NCI-H1092 (cell line): ENCODE measurements at places on chromosomes 2 and 18.
A peak's percentile ranks its signal among the peaks of the same experiment; 100 is the strongest.

DNA sequence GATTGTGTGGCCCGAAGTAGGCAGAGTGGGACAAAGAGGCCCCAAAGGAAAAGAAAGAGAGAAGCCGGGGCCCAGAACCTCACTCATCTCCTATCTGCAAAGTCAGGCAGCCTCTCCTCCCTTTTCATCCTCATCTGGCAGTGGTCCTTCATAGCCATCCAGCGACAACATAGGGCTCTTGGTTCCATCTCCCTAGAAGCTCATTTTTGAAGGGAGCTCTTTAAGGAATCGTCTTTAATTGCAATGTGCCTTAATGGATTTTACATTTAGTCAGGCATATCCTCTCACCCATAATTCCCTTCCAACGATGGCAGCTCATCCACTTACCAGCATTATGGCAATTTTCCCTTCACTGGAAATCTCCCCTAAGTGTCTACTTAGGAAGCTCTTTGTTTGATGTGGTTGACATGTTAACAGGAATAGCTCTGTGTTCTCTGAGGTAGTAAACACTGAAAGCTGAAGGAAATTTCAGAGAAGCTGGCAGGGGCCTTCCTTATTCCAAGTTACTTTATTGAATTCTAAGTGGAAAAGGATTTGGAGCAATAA is 780.6 kb downstream of the TSN start:
- no peak for DNase-seq

- no peak for DNase-seq
Observed at GRCh38 chr2:231666171-231667095, 41.9 kb upstream of the PTMA start.

DNA sequence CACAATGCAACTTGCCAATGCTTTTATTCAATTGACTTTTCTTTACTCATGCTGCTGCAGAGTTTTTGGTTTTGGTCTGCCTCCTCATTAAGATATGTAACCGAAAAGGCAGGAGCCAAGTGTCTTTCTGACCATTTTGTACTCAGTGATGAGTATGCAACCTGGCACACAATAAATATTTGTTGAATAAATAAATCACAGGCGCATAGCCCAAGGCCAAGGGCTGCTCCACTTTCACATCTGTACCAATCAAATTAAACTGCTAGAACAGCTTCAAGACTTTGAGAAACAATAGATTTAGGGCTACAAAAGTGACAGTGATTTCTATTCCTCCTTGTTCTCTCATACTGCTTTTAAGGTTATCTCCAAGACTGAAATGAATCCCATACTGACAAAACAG is 828.2 kb downstream of the RNF144A start:
- no peak for DNase-seq

DNA sequence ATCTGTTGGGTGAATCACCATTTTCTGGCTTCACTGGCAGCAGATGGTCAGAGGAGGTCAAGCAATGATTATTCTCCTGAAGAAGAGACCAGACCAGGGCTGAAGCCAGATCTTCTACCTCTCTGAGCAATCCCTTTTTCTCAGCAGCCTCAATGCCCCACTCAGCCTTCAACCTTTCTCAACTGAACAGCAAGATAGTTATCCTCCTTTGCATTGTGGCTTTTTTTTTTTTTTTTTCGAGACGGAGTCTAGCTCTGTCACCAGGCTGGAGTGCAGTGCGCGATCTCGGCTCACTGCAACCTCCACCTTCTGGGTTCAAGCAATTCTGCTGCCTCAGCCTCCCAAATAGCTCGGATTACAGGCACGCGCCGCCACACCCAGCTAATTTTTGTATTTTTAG is 50.5 kb downstream of the ZFP36L2 start:
- DNase-seq: no peak

GRCh38 chr2:32688541-32688940 is 60.7 kb downstream of the TTC27 start:
- no peak for DNase-seq

DNA sequence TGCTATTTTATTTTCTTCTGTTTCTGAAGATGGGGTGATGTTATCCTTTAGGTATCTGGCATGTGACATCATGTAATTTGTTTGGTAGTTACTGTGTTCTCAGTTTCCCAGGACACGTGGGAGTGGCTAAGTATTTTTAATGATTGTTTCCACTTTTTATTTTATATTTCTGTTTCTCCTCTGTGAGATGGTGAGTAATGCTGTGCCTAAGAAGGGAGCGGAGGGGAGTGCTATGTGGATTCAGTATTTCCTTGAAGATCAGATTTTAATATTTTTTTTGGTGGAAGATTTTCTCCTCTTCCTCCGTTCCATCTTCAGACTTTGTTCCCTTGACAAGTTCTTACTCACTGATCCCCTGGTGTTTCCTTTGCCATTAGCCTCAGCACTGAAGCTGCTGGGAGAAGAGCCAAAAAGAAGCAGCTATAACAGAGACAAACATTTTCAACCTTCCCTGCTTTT is 180.0 kb upstream of the MMADHC start:
- no peak for DNase-seq

GRCh38 chr2:190809139-190809764 is 71.4 kb upstream of the GLS start:
- no peak for DNase-seq

DNA sequence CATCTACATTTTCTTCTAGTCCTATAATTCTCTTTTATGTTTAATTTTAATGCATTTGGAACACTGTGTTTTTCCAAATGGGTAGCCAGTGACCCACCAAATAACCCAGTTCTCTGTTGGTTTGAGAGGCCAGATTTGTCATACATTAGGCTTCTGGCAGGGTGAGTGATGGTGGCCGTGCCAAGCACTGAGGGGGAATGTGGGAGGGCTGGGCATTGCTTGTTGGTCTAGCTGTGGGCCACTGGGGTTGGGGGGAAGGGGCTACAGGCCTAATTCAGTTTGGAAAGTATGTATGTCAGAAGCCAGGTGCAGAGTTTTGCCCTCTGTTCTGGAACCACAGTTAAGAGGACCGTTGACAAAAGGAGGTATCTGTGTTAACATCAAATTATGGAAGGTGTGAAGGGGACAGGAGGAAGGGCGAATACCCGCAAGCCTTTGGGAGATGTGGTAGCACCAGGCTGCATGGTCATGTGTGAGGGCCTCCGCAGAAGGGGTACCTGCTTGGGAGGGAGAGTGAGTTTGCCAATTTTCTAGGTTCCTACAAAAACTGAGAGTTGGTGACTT is 38.1 kb upstream of the SCLY start:
- DNase-seq: no peak

- no peak for DNase-seq
Observed at GRCh38 chr2:176162911-176163671, 6.0 kb downstream of the HOXD3 start.

DNA sequence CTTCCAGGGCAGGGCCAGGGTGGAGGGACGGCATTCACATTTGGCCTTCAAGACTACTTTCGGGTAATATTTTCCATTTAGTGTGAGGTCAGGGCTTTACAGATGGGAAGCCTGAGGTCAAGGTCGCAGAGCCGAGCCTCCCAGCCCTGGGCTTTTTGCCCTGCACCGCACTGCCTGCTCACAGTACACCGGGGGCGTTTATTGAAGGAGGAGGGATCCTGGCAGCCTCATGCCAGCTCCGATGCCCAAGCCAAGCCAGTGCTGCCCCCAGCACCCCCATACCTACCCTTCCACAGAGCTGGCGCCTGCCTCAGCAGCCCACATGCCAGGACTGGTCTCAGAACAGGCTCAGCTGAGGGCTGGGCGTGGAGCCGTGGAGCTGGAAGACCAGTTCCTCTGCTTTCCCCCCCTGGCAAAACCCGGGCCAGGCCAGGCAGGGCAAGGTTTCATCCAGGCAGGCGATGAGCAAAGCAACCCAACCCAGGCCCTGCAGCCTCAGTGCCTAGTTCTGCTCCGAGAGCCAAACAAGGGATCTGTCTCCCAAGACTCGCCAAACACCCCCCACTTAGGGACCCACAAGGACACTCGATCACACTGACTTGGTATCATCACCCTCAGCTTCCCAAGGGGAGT is 11.9 kb downstream of the SDC1 start:
- no peak for DNase-seq

GRCh38 chr2:167157523-167157922 is 269.2 kb downstream of the XIRP2 start:
- no peak for DNase-seq

GRCh38 chr2:95314598-95314963 is 17.4 kb downstream of the KCNIP3 start:
- no peak for DNase-seq

- DNase-seq: no peak
Observed at GRCh38 chr18:4433717-4434116, 21.4 kb downstream of the DLGAP1 start.

- DNase-seq: no peak
Observed at GRCh38 chr2:139365189-139365588, 585.0 kb upstream of the NXPH2 start.

DNA sequence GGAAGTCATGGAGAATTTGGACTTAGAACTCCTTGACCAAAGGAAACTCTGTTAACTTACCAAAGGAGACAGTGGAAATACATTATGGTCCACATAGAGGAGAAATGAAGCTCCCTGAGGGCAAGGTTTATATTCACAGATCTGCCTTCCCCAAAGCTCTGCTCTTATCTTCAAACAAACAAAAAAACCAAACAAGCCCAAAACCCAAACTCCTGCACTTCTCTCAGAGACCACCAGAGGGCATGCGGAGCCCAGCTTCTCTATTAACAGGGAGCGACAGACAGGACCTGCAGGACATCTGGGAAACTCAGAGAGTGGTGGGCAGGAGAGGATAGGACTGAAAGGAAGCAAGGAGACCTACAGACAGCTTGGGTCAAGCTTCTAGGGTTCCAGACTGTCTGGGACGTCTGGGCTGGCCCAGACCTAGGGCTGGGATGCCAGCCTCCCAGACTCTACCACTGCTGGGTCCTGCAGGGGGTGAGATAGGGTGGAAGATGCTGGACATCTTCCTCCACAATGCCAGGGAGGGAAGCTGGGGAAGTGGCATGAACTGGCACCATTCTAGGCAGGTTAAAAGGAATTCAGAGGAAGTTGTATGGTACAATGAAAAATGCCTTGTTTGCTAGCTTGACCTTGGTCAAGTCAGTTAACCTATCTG is 4.0 kb upstream of the WNT10A start:
- DNase-seq: peak; percentile 20

DNA sequence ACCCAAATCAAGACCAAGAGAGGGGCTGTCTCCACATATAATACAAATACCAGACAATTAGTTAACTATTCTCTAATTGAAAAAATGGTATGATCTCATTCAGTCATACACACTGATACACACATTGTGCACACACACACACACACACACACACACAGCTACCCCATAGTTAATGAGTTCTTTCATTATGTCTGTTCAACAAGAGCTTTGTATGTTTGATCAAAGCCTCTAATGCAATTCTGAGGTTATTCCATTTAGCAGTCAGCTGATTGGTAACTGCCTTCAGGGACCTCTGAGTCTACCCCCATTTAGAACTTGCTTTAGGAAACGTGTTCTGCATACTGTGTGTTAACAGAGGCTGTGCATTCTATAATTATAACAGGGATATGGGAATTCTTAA is 741.4 kb upstream of the LRRTM4 start:
- DNase-seq: no peak

DNA sequence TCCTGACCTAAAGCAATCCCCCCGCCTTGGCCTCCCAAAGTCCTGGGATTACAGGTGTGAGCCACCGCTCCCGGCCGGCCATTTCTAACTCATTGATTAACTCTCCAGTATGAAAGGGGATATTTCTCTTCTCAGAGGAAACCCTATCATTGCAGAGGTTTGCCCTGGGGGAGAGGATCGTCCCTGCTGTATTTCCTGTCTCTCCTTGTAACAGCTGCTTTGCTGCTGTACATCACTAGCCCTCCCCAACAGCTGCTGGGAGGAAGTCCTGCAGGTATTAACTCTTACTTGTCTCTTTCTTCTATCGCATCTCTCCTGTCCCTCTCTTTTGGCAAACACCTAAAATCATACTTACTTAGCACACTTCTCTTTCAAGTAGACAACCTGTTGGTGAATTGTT is 219.0 kb upstream of the DSEL start:
- DNase-seq: no peak

DNA sequence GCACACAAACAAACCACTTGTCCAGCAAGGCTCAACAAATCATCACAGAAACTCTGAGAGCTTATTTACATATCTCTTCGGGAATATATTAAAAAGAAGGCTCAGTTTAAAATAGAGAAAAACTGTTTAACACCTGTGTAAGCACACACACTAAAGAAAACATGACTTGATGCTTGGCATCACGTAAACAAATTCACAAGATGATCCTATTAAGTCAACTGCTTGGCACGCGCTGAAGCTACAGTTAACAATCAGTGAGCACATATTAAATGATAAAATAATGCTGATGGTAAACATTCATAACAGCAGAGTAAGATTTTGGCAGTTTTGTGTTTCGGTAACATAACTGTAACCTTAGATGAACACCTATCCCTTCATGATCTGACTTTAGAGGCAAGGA is 4.3 kb upstream of the HES6 start:
- DNase-seq: no peak

GRCh38 chr2:121902171-121902591 is 146.7 kb downstream of the TSN start:
- DNase-seq: no peak

- DNase-seq: no peak
Observed at GRCh38 chr2:28321426-28321825, 71.2 kb upstream of the FOSL2 start.

DNA sequence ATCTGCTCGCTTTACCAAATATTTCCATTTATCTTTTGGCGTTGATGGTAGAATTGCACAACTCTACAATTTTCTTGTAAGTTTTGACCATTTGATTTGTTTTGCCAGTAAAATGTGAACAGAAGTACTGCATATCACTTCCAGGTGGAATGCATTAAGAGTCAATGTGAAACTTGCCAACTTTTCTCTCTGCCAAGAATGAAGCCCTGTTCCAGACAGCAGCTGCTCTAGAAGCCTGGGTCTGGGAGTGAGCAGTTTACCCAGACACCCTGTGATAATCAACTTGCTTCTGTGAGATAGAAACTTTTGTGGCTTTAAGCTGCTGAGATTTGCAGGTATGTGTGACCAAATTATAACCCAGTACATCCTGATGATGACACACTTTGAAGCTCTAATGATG is 115.9 kb upstream of the SYT4 start:
- DNase-seq: no peak

- DNase-seq: no peak
Observed at GRCh38 chr2:203534621-203535077, 452 bp downstream of the RAPH1 start.

- DNase-seq: no peak
Observed at GRCh38 chr2:46774499-46775228, 140.9 kb downstream of the MCFD2 start.

GRCh38 chr2:42217307-42217706 is 48.2 kb downstream of the EML4 start:
- no peak for DNase-seq

GRCh38 chr2:165240916-165241315 is 1.7 kb downstream of the SCN2A start:
- no peak for DNase-seq

- no peak for DNase-seq
Observed at GRCh38 chr2:193580176-193580950, 1385.6 kb upstream of the TMEFF2 start.

- no peak for DNase-seq
Observed at GRCh38 chr18:57461652-57462269, 26.6 kb downstream of the ONECUT2 start.

- no peak for DNase-seq
Observed at GRCh38 chr2:113818382-113818951, 62.0 kb upstream of the SLC35F5 start.

GRCh38 chr2:166115589-166115988 is 12.2 kb downstream of the SCN1A start:
- DNase-seq: no peak
